Heart right ventricle (tissue), 16 donors: ENCODE measurements at places on chromosomes 13 and 19. TPM values are rescaled to one million over a fixed set of nuclear protein-coding genes. Genes with fewer than 3 reads are reported as not detected.

FOSB gene
- 5.5 TPM for polyA plus RNA-seq

MAP4K1 gene
- 2.1 TPM for polyA plus RNA-seq

SOX1 gene
- not detected for polyA plus RNA-seq

APOC1 gene
- polyA plus RNA-seq, result 5.3 TPM
